Articular chondrocyte of knee joint (primary cell): ENCODE measurements at places on chromosomes 13 and 19. TPM values are rescaled to one million over a fixed set of nuclear protein-coding genes. Genes with fewer than 3 reads are reported as not detected.

Gene LRRC4B
- not detected in 2 replicates for total RNA-seq

Gene ZNF536
- not detected in 2 replicates for total RNA-seq

Gene ZNF850
- total RNA-seq: 1.6 and 3.8 TPM in 2 replicates

Gene THSD1
- total RNA-seq: 22.0 and 34.0 TPM in 2 replicates

Gene C13orf42
- not detected in 2 replicates for total RNA-seq

Gene PLPPR3
- 0.39 and 0.76 TPM in 2 replicates for total RNA-seq

Gene ZNF729
- total RNA-seq: not detected in 2 replicates

Gene CYP2A6
- 0.22 TPM in 1 of 2 replicates, not detected in the other for total RNA-seq

Gene TEX29
- not detected in 2 replicates for total RNA-seq

Gene ELSPBP1
- not detected in 2 replicates for total RNA-seq

Gene COMP
- total RNA-seq: 95.9 and 107 TPM in 2 replicates

Gene ZNF77
- total RNA-seq: 3.8 and 4.6 TPM in 2 replicates

Gene RRAS
- 28.4 and 38.3 TPM in 2 replicates for total RNA-seq

Gene SPACA4
- total RNA-seq: not detected in 2 replicates

Gene CYP2A7
- not detected in 2 replicates for total RNA-seq

Gene PRX
- total RNA-seq: 2.4 and 2.5 TPM in 2 replicates

Gene EDNRB
- total RNA-seq: 0.11 TPM in 1 of 2 replicates, not detected in the other

Gene ZFP82
- 12.2 and 12.4 TPM in 2 replicates for total RNA-seq

Gene SULT2A1
- not detected in 2 replicates for total RNA-seq

Gene CCL25
- 0.32 TPM in 1 of 2 replicates, not detected in the other for total RNA-seq

Gene MISP
- total RNA-seq: 0.22 and 0.26 TPM in 2 replicates

Gene NOVA2
- total RNA-seq: under 0.01 TPM in 2 replicates

Gene ZFR2
- not detected in 2 replicates for total RNA-seq

Gene ZNF585A
- 6.7 and 10.6 TPM in 2 replicates for total RNA-seq

Gene PSG3
- total RNA-seq: not detected in 2 replicates

Gene SIGLEC14
- not detected in 2 replicates for total RNA-seq

Gene CEACAM5
- total RNA-seq: not detected in 2 replicates

Gene SKA3
- 15.4 and 20.2 TPM in 2 replicates for total RNA-seq

Gene TRPM4
- total RNA-seq: 13.4 and 17.0 TPM in 2 replicates

Gene PSG11
- total RNA-seq: 0.11 TPM in 1 of 2 replicates, not detected in the other

Gene N4BP2L1
- 10.6 TPM in 2 replicates for total RNA-seq

Gene CLEC17A
- total RNA-seq: under 0.01 TPM in 1 of 2 replicates, not detected in the other

Gene KIR3DL1
- not detected in 2 replicates for total RNA-seq

Gene FCGBP
- total RNA-seq: 0.13 and 0.76 TPM in 2 replicates

Gene PDX1
- total RNA-seq: not detected in 2 replicates

Gene PRR36
- not detected in 2 replicates for total RNA-seq

Gene NKG7
- not detected in 2 replicates for total RNA-seq

Gene LILRB3
- not detected in 2 replicates for total RNA-seq

Gene ERCC5
- total RNA-seq: 85.6 and 91.8 TPM in 2 replicates

Gene KIR2DL3
- total RNA-seq: not detected in 2 replicates

Gene ZNF701
- 13.3 and 19.7 TPM in 2 replicates for total RNA-seq

Gene ZNF546
- 8.5 and 9.8 TPM in 2 replicates for total RNA-seq

Gene PTH2
- not detected in 2 replicates for total RNA-seq
